ENCODE measurements at places on chromosomes 7 and 10.

DNA sequence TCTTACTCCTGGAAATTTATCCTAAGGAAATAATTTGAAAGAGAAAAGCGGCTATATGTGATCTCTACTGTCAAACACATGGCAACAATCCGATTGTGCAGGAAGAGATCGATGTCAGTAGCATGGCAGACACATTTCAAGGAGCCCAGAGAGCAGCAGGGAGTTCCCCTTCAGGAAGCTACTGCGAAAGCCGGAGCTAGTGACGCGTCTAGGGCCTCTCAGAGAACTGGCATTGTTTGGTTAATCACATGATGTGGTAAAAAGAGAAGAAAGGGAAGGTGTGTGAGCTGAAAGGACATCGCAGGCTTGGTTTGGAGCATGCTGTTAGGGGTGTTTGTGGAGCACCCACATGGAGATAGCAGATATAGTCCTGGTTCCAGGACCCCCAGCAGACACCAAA is 74.9 kb downstream of the BEND7 start:
- DNase-seq = no peak

DNA sequence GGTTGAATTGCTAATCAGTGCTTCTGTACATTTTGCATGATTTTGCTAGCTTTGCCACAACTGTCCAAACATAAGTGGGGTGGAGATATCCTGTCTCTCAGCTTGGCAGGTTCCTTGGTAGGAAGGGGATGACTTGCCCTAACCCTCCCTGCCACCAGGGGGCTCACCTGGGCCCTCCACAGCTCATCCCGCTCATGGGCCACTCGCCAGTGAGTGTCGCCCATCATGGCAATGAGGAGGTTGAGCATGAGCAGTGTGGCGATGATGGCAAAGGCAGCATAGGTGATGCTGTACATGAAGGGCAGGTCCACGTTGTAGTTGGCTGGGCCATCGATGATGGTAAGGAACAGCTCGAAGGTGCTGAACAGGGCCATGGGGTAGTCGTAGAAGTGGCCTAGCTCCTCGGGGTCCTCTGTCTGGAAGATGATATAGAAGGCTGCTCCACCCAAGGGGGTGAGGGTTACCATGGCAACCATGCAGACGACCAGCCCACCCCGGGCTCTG is 12.2 kb downstream of the TRPV6 start:
- DNase-seq = no peak

DNA sequence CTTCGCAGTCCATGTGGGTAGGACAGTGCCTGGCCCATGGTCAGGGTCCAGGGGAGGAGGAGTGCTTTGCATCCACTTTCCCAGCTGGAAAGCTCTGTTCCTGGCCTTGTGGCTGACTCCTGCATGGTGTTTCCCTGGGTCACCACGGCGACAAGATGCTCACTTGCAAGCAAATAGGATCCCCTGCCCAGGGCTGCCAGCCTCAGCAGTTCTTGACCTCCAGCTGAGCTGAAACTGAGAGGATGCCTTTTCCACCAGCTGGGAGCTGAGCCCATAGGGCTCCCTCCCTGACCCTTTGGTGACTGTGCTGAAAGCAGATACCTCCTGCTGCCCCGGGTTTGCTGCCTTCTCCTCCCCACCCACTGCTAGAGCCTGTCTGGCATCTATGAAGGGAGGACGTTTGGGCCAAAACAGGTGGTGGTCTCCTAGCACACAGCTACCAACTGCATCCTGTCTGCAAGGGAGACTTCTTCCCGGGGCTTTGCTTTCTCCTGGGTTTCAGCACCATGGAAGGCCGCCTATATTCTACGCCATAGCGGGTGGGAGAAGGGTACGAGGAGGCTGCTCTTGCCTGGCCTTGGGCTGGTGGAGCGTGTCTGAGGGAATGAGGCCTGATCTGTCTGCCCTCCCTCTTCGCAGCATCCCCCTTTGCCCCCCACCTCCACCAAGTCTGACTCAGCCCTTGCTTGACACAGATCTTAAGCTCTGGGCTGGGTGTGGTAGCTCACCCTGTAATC is 34.4 kb downstream of the UBTD1 start:
- no peak for DNase-seq

DNA sequence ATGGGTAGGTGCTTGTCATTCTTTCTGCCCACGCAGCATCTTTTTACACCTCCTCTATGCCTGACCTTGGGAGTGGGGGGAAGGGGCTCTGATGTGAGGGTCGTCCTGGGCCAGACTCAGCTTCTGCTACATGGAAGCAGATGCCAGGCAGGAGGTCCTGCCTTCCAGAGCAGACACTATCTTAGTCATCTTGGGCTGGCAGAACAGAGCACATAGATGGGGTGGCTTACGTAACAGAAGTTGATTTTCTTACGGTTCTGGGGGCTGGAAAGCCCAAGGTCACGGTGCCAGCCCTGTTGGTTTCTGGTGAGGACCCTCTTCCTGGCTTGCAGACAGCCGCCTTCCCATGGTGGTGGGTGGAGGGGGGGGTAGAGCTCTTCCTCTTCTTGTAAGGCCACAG is 159.0 kb downstream of the PRKAG2 start:
- no peak for DNase-seq

DNA sequence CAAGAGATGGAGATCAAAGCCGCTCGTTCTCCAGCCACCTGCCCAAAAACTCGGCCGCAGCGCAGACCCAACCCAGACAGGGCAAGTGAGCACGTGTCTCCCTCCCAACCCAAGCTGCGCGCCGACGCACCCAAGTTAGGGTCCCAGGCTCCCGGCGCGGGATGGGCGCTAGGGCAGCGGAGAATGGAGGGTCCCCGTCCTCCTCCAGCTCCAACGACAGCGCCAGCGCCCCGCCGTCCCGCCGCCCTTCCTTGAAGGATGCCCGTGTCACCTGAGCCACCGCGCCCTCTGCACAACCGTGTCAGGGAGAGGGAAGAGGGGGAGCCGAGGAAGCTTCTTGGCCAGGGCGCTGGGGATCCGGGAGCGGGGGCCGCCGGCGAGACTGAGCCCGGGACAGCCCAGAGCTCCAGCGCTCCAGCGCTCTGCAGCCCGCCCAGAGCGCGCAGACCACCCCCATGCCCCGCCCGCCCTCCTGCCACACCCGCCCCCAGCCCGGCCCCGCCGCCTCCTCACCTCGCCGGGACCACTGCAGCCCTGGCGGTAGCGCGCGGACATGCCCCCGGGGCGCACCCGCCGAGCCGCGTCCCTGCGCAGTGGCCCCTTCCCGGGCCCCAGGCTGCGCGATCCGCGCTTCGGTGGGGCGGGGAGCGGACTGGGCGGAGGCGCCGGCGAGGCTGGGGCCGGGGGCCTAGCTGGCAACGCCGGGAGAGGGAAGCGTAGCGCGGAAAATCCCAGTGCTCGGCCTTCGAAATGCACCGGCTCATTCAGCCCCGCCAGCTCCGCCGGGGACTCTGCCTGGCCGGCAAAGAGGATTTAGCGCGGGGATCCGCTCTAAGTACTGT is at the start of gene SLC16A12:
TSS of gene SLC16A12 (minus strand) at position 424 of the 842 bp plus-strand sequence. CDS start 73,016 bp downstream, outside the sequence.
- no peak for DNase-seq

GRCh38 chr10:58963723-58964124 is 212.7 kb upstream of the PHYHIPL start:
- DNase-seq = no peak

DNA sequence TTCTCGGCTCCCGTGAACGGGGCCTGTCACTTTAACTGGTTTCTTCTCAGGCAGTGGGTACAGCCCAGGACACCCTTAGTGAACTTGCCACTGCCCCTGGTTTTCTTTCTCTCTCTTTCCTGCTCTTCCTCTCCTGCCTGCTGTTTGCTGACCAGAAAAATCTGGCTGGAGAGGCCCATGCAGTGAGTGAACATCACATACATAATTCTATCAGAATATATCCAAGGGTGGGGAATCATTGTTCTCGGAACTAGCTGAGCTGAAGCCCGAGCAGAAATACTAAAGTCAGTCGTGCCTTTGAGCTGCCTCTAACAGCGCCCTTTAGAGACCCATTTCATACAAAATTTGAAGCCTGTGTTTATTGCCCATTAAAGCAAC is 501.5 kb upstream of the GALNT17 start:
- DNase-seq = no peak

- DNase-seq = no peak
Observed at GRCh38 chr7:84668116-84668515, 473.5 kb upstream of the SEMA3A start.

- no peak for DNase-seq
Observed at GRCh38 chr10:122730238-122730637, 30.6 kb upstream of the C10orf120 start.

DNA sequence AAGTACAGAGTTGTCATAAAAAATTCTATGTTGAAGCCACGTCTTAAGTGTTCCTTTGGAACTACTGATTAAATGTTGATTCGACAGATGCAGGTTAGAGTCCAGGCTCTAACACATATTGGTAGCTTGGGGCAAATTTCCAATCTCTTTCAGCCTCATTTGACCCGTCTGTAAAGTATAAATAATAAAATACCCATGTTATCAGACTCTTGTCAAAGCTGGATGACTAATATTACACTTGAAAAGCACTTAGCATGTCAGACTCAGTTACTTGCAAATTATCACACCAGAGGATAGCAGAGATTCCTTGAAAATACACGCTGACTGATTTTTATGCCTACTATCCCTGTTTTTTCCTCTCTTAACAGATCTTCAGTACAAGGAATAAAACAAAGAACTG is 18.1 kb upstream of the MACC1 start:
- no peak for DNase-seq

DNA sequence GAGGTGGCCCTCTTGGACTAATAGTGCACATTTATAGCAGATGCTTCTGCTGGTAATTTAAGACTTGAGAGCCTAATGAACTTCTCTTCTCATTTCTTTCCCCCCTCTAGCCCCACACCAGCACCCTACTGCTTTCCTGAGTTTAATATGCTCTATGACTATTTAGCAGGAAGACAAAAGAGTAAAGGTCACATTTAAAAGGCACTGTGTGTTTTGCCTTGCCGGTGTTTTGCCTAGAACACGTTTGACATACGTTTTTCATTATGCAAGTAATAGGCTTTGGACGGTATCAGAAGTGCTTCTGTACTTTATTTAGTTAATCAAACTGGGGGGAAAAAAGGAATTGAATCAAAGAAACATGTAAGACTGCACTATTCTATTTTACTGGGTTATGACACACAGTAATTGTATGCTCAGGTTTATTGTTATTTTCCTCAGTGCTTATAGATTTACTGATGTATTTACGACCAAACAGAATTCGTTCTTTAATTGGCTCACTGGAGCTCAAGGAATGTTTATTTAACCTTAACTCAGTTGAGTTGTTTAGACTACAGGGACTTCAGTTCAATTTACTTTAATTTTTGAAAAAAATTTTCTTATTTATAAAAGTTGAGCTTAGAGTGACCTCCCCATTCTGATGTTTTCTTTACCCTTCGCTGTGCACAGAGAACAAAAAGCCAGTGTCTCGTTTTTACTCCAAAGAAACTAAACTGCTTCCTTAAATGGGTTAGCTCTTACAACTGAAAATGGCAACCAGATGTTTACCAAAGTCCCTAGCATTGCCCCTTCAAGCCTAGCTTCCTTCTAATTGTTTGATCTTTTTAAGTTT is 35.4 kb downstream of the CPED1 start:
- no peak for DNase-seq

- no peak for DNase-seq
Observed at GRCh38 chr7:98687111-98687751, 70.1 kb downstream of the NPTX2 start.

- DNase-seq = no peak
Observed at GRCh38 chr7:18770822-18771221, 275.3 kb downstream of the HDAC9 start.

- peak; percentile 76 for DNase-seq
Observed at GRCh38 chr7:6446838-6447580, 745 bp downstream of the DAGLB start.

DNA sequence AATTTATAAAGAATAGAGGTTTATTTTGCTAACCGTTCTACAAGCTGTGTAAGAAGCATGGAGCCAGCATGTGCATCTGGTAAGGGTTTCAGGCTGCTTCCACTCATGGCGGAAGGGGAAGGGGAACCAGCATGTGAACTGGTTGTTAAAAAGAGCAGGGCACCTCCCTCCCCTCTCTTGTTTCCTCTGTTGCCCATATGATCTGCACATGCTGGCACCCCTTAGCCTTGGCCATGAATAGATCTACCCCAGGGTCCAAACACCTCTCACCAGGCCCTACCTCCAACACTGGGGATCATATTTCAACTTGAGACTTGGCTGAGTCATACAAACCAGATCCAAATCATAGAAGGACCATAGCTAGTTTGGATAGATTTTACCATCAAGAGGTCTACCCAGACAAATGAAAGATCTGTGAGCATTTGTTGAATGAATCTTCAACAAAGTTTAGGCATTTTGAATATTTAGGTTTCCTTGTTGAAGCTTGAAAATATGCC is 36.0 kb upstream of the NRP1 start:
- no peak for DNase-seq

DNA sequence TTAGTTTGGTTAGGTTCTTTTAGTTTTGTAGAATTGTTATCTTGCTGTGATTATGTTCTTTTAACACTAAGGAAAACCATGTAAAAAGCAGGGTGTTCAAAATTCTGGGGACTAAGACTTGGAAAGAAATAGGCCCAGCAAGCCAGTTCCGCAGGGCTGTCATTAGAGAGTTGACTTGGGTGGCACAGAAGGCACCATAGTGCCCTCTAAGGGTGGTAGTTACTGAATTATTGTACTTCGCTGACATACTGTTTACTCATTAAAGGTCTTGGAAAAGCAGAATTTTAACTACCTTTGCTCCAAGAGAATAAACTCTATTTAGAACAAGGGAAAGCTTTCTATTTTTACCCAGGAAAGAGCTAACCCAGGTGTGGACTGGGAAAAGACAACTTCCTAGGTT is 86.5 kb downstream of the OTUD1 start:
- no peak for DNase-seq

- DNase-seq = no peak
Observed at GRCh38 chr10:117241541-117242462, 888 bp downstream of the SLC18A2 start.

GRCh38 chr10:79948976-79949722 is at the start of gene SFTPD:
TSS of gene SFTPD (minus strand) at chr10:79949105. CDS start at chr10:79946659, 2,446 bp downstream.
- no peak for DNase-seq

DNA sequence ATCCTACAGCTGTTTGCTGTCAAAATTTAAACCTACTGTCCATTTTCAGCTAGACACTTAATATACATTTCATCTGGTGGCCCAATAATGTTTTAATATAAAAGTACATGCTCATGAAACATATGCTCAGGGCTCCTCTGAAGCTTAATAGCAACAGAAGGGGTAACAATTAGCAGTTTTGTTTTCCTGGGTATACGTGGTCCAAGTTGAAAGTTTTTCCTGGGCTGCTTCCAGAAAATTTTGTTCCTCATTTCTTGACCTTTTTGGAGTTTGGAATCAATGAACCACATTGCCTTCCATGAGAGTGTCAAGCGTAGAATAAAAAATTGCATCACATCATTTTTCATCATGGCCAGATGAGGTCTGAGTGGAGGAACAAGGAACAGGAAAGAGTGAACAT is 537.3 kb upstream of the MGMT start:
- no peak for DNase-seq

- no peak for DNase-seq
Observed at GRCh38 chr10:43225787-43226153, 41.1 kb downstream of the RASGEF1A start.

GRCh38 chr10:78251016-78251385 is 217.3 kb downstream of the RPS24 start:
- DNase-seq = no peak

- no peak for DNase-seq
Observed at GRCh38 chr7:125828153-125828700, 898.6 kb upstream of the POT1 start.

GRCh38 chr7:51297986-51298385 is 18.6 kb downstream of the COBL start:
- no peak for DNase-seq

GRCh38 chr7:143452495-143452894 is 9.2 kb downstream of the TAS2R60 start:
- no peak for DNase-seq

Measured in GM04504 (cell line).